ENCODE measurements at places on chromosomes 2 and 18.

GRCh38 chr2:46366668-46367052 is 69.5 kb downstream of the EPAS1 start:
- no peak for DNase-seq

DNA sequence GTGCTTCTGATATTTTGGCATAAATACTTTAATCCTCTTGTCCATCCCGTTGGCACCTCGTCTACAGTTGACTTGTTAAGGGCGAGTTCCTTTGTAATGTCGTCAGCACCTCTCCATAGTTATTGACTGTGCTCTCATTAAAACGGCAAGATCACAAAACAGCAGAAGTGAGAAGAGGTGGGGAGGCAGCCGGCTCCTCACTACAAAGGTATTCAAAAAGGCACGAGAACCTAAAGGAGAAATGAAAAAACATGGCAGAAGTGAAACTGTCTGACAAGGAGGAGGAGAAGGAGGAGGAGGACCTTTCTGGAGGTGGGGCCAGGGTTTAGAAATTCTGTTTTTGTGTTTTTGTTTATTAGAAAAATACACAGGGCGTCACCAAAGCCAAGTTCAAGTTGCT is 235.6 kb downstream of the BCL11A start:
- no peak for DNase-seq

- no peak for DNase-seq
Measured at GRCh38 chr2:144476682-144477081, 43.2 kb downstream of the ZEB2 start.

DNA sequence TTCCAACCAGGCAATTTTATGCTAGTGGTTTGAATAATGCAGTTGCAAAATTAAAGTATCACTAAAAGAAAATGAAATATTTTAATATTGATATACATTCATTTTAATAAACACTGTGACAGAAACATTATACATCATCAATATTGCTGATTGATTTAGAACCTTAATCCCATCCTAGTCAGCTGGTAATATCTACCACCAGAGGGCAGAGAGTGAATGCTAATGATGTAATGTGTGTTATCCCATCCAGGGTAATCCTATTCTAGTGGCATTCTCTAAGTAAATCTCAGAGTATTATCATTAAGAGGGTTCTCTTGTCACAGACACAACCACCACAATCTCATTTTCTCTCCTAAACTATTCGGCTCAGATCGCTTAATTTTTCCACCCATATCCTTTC is 477.4 kb downstream of the CPS1 start:
- no peak for DNase-seq

Data from stimulated activated CD8-positive, alpha-beta memory T cell treated with anti-CD3 and anti-CD28 coated beads, Interleukin-4, amount 100 ng/mL, for 4 hours (primary cell).